ENCODE measurements at places on chromosomes 12 and 14. TPM values are rescaled to one million over a fixed set of nuclear protein-coding genes. Genes with fewer than 3 reads are reported as not detected.

- no peak overlapping the region for H3K27ac ChIP-seq
- H3K4me3 ChIP-seq: no peak overlapping the region
- DNase-seq: no peak
- H3K27me3 ChIP-seq: no peaks in the 10 kb centered on the region
Measured at GRCh38 chr12:14982991-14983390, 10.1 kb downstream of the PDE6H start.

SLC39A9 gene
- 24.5 TPM for total RNA-seq

IFI27L2 gene
- total RNA-seq: 74.6 TPM

MAP3K9 gene
- total RNA-seq: 8.4 TPM

GALNT6 gene
- total RNA-seq: 24.0 TPM

DNA sequence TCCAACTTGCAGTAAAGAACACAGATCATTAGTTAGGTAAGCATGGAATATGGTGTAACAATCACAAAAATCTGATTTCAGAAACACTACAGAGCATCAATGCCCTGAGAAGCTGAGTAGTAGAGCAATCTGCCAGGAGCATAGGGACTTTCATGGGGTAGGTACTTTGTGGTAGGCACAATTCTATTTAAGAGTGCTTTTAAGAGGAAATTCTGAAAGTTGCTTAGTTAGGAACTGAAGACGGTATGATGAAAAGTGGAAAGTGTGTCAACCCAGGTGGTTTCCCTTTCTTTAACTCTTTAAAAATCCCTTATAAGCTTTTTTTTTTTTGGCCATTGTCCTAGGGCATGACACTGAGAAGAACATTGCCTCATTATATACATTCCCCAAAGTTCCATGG is 535.7 kb upstream of the FBXO33 start:
- DNase-seq: no peak
- H3K36me3 ChIP-seq: no peaks in the 10 kb centered on the region
- H3K4me1 ChIP-seq: no peaks in the 10 kb centered on the region
- no peak overlapping the region for H3K4me3 ChIP-seq

DNA sequence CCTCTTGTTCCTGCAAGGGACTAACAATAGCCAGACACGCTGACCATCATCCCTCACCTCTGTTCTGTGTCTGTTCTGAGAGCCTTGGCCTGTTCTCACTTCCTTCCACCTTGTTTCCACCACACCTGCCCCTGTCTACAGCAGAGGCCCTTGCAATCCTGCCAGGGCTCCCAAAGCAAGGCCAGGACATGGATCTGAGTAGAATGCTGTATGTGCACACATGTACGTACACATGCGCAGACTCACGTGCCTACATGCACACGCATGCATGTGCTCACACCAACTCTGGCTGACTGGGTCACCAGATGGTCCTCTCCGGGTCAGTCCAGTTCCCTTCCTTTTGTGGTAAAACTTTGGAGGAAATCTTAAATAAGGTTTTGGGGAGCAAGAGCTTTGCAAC is 133.0 kb upstream of the C14orf180 start:
- no peak for DNase-seq
- H3K27me3 ChIP-seq: peaks cover 32% of the 10 kb centered on the region
- H3K4me1 ChIP-seq: no peaks in the 10 kb centered on the region
- no peaks in the 10 kb centered on the region for H3K36me3 ChIP-seq
- no peak overlapping the region for H3K27ac ChIP-seq

GRCh38 chr12:2801044-2801783 is 6.4 kb downstream of the FKBP4 start:
- no peak for DNase-seq
- H3K27me3 ChIP-seq: no peaks in the 10 kb centered on the region
- peaks cover 13% of the 10 kb centered on the region for H3K4me1 ChIP-seq

DNA sequence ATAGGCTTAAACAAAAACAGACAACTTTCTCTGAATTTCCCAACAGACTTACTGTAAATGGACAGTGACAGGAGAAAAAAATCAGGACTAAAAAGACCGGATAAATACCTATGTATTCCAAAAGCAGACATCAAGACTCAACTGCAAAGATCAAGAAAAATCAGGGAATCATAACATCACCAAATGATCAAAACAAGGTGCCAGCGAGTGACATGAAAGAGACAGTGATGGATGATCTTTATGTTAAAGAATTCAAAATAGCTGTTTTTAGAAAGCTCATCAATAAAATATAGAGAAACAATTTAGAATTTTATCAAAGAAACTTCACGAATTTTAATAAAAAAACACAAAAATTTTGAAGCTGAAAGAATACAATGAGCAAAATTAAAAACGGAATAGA is 952.5 kb upstream of the ATXN7L3B start:
- no peaks in the 10 kb centered on the region for H3K36me3 ChIP-seq
- no peak overlapping the region for H3K27ac ChIP-seq
- DNase-seq: no peak
- H3K4me3 ChIP-seq: no peak overlapping the region
- H3K27me3 ChIP-seq: no peaks in the 10 kb centered on the region

DNA sequence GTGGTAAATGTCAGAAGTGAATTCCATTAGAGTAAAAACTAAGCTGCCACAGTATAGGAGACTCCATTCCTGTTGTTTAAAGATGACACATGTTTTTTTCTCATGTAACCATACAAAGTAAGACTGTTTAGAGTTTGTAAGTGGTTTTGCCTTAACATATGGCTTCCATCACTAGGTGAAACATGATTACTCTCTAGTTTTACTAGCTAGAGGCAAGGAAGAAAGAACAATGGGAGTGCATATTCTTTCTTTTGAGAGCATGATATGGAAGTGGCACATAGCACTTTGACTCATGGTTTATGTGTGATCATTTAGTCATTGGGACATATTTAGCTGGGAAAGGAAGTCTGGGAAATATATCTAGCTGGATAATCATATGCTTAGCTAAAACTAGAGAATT is 7.7 kb downstream of the ATF7IP start:
- H3K27me3 ChIP-seq: no peaks in the 10 kb centered on the region
- H3K36me3 ChIP-seq: no peaks in the 10 kb centered on the region
- no peak overlapping the region for H3K4me3 ChIP-seq
- H3K27ac ChIP-seq: peak overlapping the region; percentile 20
- DNase-seq: no peak

GRCh38 chr12:29640589-29641345 is 143.0 kb downstream of the TMTC1 start:
- DNase-seq: no peak
- H3K27me3 ChIP-seq: no peaks in the 10 kb centered on the region
- H3K36me3 ChIP-seq: no peaks in the 10 kb centered on the region
- H3K27ac ChIP-seq: no peak overlapping the region

DNA sequence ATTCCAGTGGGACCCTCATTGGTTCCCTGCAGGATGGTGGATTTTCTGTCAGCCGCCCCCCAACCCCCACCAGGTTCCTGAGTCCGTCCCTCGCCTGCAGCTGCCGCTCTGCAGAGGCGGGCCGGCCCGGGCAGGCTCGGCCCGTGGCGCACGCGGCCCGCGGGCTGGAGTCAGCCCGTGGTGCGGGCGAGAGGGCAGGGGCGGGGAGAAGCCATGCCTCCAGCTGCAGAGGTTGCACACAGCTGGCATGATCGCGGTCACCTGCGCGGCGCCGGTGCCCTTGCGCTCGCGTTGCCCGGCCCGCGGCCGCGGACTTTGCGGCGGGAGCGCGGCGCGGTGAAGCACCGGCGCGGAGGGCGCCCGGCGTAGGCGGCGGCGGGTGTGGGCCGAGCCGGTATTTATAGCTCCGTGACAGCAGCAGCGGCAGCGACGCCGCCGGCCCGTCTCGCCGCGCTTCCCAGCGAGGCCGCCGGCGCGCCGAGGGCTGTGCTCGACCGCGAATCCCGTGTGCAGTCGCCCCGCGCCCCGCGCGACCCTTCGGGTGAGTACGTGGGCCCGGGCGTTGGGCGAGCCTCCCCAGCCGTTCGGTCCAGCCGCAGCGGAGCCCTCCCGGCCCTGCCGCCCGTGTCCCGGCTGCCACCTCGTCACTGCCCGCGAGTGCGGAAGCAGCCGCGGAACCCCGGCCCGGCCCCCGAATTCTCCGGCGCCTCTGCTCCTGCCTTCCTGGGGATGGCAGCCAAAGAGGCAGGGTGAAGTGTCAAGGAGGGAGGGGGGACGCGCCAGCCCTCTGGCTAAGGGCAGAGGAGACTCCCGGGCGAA is at the start of gene TMEM117:
Gene TMEM117, plus strand, starts transcription at position 426 of the 819 bp plus-strand sequence.
- DNase-seq: peak; percentile 72
- peak within 1 kb of the TSS; percentile 86 for H3K4me3 ChIP-seq
- H3K4me1 ChIP-seq: peaks cover 17% of the 10 kb centered on the region
- H3K27me3 ChIP-seq: no peaks in the 10 kb centered on the region

GRCh38 chr12:56374726-56375597 is 12.3 kb upstream of the APOF start:
- no peak for DNase-seq
- H3K27ac ChIP-seq: no peak overlapping the region

- DNase-seq: no peak
- H3K4me1 ChIP-seq: no peaks in the 10 kb centered on the region
- no peak overlapping the region for H3K4me3 ChIP-seq
Measured at GRCh38 chr12:48336564-48336963, 14.2 kb downstream of the ZNF641 start.

- peaks cover 12% of the 10 kb centered on the region for H3K27me3 ChIP-seq
- H3K27ac ChIP-seq: peak within 1 kb of the TSS; percentile 79
- peaks cover 3% of the 10 kb centered on the region for H3K4me1 ChIP-seq
- DNase-seq: peak; percentile 90
Measured at GRCh38 chr14:67411820-67412421, at the start of gene PLEK2. PLEK2 (minus strand) TSS chr14:67412165; CDS start chr14:67412059, 106 bp downstream.

ETNK1 gene
- total RNA-seq: 104 TPM

RASSF8 gene
- 26.6 TPM for total RNA-seq

DNA sequence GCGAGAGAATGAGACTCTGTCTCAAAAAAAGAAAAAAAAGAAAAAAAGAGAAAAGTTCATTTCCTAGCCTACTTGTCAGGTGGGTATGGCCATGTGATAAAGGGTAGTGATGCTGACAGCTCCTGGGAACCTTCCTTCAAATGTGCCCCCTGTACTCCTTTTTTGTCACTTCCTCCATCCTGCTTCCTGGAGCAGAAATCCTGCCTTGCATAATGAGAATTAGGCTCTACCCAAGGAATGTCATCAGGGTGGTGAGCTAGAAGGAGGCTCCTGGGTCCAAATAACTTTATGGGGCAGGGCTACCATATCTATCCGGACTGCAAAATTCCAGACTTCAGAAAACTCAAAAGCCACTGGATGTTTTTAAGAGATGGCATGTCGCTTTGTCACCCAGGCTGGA is 27.8 kb upstream of the FBXO34 start:
- no peak overlapping the region for H3K27ac ChIP-seq
- peaks cover 30% of the 10 kb centered on the region for H3K27me3 ChIP-seq
- H3K4me1 ChIP-seq: no peaks in the 10 kb centered on the region
- no peak overlapping the region for H3K4me3 ChIP-seq
- DNase-seq: no peak
- no peaks in the 10 kb centered on the region for H3K36me3 ChIP-seq

DNA sequence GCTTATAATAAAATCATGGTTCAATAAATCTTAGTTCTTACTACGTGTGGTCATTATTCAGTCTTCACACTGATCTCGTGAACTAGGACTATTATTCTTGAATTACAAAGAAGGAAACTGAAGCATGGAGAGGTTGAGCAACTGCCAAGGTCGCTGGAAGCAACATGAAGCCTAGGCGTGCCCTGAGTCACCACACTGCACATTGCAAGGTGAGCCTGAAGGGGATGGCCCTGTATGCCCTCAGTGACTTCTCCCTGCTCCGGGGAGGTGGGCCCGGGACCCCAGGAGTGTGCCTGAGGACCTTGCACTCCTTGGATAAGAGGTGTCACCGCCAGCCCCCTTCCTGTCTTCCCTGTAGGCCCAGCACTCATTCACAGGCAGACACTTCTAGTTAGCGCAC is 161.6 kb downstream of the CACNA1C start:
- H3K36me3 ChIP-seq: no peaks in the 10 kb centered on the region
- H3K4me3 ChIP-seq: no peak overlapping the region
- no peaks in the 10 kb centered on the region for H3K27me3 ChIP-seq
- H3K27ac ChIP-seq: no peak overlapping the region
- H3K4me1 ChIP-seq: peaks cover 5% of the 10 kb centered on the region

SGPP1 gene
- 23.9 TPM for total RNA-seq

DNA sequence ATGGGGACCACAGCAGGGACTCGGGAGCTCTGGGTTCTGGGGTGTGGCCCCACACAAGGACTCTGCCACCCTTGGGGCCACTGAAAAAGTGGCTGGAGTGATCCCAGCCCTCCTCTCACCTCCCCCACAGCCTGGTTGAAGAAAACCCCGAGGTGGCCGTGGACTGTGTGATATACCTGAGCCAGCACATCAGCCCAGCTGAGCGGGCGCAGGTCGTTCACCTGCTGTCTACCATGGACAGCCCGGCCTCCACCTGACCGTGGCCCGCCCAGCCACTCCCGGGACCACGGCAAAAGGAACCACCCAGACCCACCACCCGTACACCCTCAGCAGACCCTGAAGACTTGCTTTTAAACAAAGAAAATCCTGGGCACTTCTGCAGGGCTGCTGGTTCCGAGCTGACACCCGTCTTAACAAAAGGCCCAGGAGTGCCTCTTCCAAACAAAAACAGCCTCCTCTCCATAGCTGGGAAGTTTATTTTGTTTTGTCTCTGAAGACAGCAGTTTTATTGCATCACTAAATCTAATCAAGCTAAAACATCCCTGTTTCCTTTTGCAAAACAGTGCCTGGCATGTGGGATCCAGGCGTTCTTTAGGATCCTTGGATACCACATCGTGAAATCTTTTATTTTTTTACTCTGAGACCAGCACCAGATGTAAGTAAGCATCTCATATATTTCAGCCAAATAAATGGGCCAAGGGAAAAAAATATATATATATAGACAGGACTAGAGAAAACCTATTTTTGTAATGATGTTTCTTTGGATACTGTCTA is 42.8 kb downstream of the FOXN4 start:
- H3K4me1 ChIP-seq: peaks cover 10% of the 10 kb centered on the region
- H3K4me3 ChIP-seq: no peak overlapping the region
- peak overlapping the region; percentile 2 for H3K27ac ChIP-seq
- no peaks in the 10 kb centered on the region for H3K27me3 ChIP-seq

- H3K4me1 ChIP-seq: no peaks in the 10 kb centered on the region
- no peaks in the 10 kb centered on the region for H3K36me3 ChIP-seq
- no peak overlapping the region for H3K27ac ChIP-seq
- no peaks in the 10 kb centered on the region for H3K27me3 ChIP-seq
- DNase-seq: no peak
- no peak overlapping the region for H3K4me3 ChIP-seq
Measured at GRCh38 chr14:51552275-51552674, 99.4 kb upstream of the FRMD6 start.

SLC6A13 gene
- not detected for total RNA-seq

KRT83 gene
- total RNA-seq: not detected

DNA sequence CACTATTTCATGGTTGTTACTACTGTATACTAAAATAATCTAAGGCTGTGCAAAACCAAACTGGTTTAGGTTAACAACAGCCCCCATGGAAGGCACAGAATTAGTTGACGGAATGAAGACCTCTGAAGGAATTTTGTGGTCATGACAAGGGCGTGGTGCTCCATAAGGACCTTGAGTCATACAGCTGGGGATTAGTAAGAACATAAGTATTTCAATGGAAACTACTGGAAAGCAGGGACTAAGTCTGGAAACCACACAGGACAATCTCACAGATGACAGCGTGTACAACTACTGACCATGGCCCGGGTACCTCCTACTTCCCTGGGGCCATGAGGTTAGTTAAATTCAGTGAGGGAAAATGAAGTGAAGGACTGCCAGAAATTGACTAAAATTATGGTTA is 98.5 kb upstream of the PLEKHA5 start:
- no peaks in the 10 kb centered on the region for H3K36me3 ChIP-seq
- H3K27ac ChIP-seq: no peak overlapping the region
- H3K27me3 ChIP-seq: no peaks in the 10 kb centered on the region

GRCh38 chr12:101570047-101570446 is 24.7 kb upstream of the MYBPC1 start:
- no peak overlapping the region for H3K27ac ChIP-seq
- H3K36me3 ChIP-seq: no peaks in the 10 kb centered on the region
- no peak overlapping the region for H3K4me3 ChIP-seq
- H3K27me3 ChIP-seq: no peaks in the 10 kb centered on the region
- DNase-seq: no peak
- H3K4me1 ChIP-seq: no peaks in the 10 kb centered on the region

NTF3 gene
- not detected for total RNA-seq

Data from transverse colon (tissue), 4 donors.